ENCODE measurements at places on chromosomes 7 and 10.
A peak's percentile ranks its signal among the peaks of the same experiment; 100 is the strongest.

- peak; percentile 56 for DNase-seq
- peaks cover 7% of the 10 kb centered on the region for H3K4me1 ChIP-seq
- no peak overlapping the region for H3K27ac ChIP-seq
- H3K4me3 ChIP-seq, result no peak overlapping the region
- no peaks in the 10 kb centered on the region for H3K27me3 ChIP-seq
Measured at GRCh38 chr10:91514787-91515186, 104.6 kb downstream of the HECTD2 start.

GRCh38 chr10:126889421-126889820 is 15.8 kb upstream of the DOCK1 start:
- no peak overlapping the region for H3K27ac ChIP-seq
- H3K36me3 ChIP-seq, result no peaks in the 10 kb centered on the region
- H3K27me3 ChIP-seq, result no peaks in the 10 kb centered on the region
- no peak overlapping the region for H3K4me3 ChIP-seq
- no peaks in the 10 kb centered on the region for H3K4me1 ChIP-seq

- DNase-seq, result no peak
- H3K4me3 ChIP-seq, result no peak overlapping the region
- H3K27ac ChIP-seq, result no peak overlapping the region
Measured at GRCh38 chr7:83452256-83452655, 196.7 kb downstream of the SEMA3E start.

DNA sequence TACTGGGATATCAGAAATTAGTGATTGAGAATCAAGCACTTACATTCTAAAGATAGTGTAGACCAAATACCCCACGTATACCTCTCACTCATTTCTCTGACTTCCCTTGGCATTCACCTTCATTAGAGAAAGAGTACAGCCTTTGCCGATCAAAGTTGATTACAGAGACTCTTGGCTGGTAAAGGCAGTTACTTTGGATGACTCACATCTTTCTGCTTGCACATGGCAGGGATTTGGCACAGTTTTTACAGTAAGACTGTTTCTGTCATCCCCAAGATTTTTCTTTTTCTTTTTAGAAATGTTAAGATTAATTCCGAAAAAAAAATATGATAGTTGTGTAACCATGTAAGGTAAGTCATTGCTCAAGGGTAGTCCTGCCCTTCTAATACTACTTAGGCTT is 143.0 kb downstream of the TSPAN12 start:
- no peaks in the 10 kb centered on the region for H3K4me1 ChIP-seq
- peak; percentile 27 for DNase-seq
- H3K27ac ChIP-seq, result no peak overlapping the region
- H3K36me3 ChIP-seq, result no peaks in the 10 kb centered on the region
- H3K4me3 ChIP-seq, result no peak overlapping the region

- no peak overlapping the region for H3K27ac ChIP-seq
- no peaks in the 10 kb centered on the region for H3K4me1 ChIP-seq
- H3K36me3 ChIP-seq, result no peaks in the 10 kb centered on the region
Measured at GRCh38 chr7:114660126-114660486, 245.5 kb downstream of the FOXP2 start.

DNA sequence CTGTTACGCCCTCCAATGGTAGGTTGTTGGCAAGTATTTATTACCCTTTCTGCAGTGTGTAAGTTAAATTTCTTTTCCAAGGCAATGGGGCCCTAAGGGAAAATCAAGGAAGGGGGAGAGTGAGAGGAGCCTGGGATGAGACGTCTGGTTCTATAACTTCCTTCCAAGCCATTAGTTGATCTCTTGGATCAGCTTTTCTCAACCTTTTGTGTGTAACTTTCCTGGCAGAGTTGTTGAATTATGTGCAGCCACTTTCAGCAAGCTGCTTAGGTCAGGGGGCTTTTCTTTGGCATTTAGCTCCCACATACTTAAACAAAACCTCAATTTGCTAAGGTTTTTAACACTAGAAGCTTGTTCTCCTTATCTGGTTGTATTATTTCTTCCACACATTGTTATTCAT is 127.1 kb downstream of the NXPH1 start:
- DNase-seq, result no peak
- no peaks in the 10 kb centered on the region for H3K4me1 ChIP-seq
- H3K27ac ChIP-seq, result no peak overlapping the region
- no peaks in the 10 kb centered on the region for H3K36me3 ChIP-seq
- H3K27me3 ChIP-seq, result no peaks in the 10 kb centered on the region

DNA sequence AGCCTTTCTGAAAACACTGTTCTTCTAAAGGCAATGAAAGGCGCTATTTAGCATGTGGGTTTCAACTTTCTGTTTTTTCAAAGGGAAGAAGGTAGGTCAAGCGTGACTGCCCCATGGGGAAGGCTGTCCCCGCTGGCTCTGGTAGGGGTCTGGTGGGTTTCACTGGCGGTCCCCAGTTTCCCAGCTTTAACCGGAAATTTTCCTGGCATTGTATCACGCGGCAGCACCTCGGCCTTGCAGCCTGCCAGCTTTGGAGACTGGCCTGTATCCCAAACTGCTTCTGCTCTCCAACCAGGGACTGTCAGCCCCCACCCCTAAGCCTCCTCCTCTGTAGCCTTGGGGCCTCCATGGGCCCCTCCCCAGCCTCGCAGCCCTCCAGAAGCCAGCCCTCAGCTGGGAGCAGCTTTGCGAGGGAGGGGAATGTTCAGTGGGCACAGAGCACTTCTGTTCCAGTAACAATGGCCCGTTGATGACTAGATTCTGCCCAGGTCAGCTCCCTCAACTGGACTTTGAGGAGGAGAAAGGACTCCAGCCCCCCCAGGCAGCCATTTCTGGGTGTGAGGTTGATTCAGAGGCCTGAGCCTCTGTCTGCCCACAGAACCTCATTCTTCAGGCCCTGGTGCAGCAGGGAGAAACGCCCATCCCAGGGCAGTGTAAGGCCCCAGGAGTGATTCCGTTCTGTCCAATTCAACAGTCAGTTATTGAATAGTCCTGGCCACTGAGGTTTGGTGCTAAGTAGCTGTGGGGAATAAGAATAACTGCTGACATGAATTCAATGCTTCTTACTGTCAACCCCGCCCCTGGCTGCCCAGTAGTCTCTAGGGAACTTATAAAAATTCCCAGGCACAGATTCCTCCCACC is 17.1 kb downstream of the CHST3 start:
- H3K27ac ChIP-seq, result peak overlapping the region; percentile 46
- H3K4me3 ChIP-seq, result no peak overlapping the region
- peak; percentile 70 for DNase-seq
- no peaks in the 10 kb centered on the region for H3K36me3 ChIP-seq

DNA sequence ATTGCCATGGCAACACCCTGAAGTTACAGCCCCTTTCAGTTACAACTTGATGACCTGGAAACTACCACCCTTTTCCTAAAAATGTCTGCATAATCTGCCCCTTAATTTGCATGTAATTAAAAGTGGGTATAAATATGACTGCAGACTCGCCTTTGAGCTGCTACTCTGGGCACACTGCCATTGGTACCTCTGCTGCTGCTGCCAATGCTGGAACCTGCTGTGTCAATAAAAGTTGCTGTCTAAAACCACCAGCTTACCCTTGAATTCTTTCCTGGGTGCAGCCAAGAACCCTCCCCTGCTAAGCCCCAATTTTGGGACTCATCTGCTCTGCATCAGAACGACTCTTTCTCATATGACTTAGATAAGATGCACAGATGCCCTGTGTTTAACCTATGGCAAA is 10.2 kb upstream of the FRA10AC1 start:
- no peak overlapping the region for H3K27ac ChIP-seq
- H3K4me1 ChIP-seq, result no peaks in the 10 kb centered on the region
- no peaks in the 10 kb centered on the region for H3K27me3 ChIP-seq
- no peak for DNase-seq

DNA sequence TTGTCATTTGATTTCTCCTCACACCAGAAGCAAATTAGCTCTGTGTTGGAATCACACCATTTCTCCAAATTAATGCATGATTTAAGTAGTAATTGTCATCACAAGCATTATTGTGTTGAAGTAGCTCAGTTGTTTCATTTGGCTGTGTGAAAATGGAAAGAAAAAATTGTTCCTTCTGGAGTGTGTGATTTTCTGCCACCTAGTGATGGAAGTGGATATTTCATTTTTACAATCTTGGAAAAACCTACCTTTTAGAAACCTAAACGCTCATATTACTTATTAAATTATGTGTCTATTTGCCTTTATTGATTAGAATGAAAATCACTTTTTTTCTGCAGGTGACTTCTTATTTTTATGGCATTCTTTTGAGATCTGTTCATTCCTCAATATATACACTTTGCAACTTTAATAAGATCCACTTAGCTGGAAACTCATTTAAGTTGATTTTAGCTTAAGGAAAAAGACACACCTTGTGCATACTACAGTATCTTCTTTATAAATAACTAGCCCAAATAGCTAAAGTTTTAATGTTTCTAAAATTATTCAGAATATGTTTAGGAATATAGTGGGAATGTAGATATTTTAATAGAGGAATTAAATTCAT is 50.0 kb downstream of the SRI start:
- H3K4me3 ChIP-seq, result no peak overlapping the region
- H3K27me3 ChIP-seq, result no peaks in the 10 kb centered on the region
- H3K27ac ChIP-seq, result no peak overlapping the region
- H3K36me3 ChIP-seq, result no peaks in the 10 kb centered on the region

DNA sequence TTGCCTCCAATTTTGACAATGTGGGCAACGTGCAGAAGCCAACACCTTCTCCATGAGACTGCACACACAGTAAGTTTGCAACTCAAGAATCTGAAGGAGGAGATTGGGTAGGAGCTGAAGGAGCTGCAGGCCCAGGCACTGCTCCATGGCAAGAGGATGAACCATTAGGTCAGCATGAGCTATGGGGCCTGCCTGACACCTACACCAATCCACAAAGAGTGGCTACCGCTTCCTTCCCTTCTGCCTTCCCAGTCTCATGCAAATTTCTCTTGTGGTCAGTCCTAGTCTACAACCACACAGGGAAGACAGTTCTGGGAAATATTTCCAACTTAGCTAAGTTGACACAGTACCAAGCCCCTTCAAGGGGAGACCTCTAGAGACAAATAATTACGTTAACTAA is 142.0 kb upstream of the ADO start:
- no peak for DNase-seq
- no peak overlapping the region for H3K27ac ChIP-seq
- H3K4me3 ChIP-seq, result no peak overlapping the region
- H3K36me3 ChIP-seq, result no peaks in the 10 kb centered on the region
- no peaks in the 10 kb centered on the region for H3K4me1 ChIP-seq

DNA sequence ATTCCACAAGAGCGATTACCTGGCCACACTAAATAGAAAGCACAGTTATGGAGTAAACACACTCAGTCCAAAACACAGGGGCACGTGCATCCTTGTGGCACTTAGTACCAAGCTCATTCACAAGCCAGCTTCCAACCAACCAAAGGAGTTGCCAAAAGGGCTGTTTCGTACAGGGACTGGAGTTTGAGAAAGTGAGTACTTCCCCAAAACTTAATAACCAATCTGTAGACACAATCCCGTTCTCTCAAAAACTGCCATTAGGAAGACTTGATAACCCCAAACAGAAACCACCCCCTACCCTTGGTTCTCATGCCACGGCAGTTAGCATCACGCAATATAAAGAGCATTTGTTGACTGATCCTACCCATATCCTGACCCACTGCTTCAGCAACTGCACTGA is 166.2 kb upstream of the ASAH2 start:
- H3K4me3 ChIP-seq, result peak overlapping the region; percentile 91
- H3K27me3 ChIP-seq, result no peaks in the 10 kb centered on the region
- no peak for DNase-seq
- H3K4me1 ChIP-seq, result peaks cover 13% of the 10 kb centered on the region

DNA sequence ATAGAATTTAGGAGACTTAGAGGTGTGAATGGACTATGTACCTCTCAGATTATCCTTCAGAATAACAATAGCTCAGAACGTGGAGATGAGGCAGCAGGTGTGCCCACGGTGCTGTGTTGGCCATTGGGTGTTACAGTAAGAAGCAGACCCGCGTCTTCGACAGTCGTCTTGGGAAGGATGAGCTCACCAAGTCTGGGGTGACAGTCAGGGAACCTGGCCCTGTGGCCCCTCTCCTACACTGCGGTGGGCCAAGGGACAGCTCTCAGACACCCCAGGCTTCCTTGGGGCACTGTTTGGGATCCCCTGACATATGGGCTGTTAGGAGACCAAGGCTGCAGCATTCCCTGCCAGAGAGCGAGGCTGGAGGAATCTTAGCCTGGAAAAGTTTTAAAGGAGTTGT is 88.5 kb downstream of the ACTR3B start:
- H3K4me1 ChIP-seq, result no peaks in the 10 kb centered on the region
- no peak for DNase-seq
- H3K27me3 ChIP-seq, result no peaks in the 10 kb centered on the region
- H3K27ac ChIP-seq, result no peak overlapping the region
- H3K4me3 ChIP-seq, result no peak overlapping the region

- peak; percentile 89 for DNase-seq
- peak overlapping the region; percentile 30 for H3K4me3 ChIP-seq
- peak overlapping the region; percentile 78 for H3K27ac ChIP-seq
- H3K27me3 ChIP-seq, result no peaks in the 10 kb centered on the region
- H3K4me1 ChIP-seq, result peaks cover 23% of the 10 kb centered on the region
Measured at GRCh38 chr7:46909601-46910051, 672.3 kb downstream of the TNS3 start.

DNA sequence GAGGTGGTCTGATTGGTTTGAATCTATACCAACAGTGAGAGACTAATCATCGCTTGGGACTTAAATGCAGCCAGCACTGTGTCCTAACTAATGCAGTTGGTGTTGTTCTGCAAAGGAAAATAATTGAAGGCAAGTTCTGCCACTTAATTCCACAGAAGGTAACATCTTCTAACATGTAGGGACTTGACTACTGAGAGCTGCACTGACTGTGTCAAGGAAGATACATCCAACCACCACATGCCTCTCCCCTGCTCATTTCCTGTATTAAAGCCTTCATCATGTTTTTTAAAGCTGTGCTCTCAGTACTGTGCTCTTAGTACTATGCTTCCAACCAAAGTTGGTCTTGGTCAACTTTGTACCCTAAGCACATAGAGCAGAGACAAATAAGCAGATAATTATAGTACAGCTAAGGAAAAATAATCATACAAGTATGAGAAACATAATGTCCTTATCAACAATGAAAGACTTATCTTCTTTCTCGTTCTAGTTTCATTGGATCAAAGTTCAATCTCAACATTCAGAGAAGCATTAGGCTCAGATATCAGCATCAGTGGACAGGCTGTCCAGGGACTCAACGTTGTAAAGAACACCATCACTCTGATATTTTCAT is 2.8 kb upstream of the CYP3A4 start:
- no peak overlapping the region for H3K27ac ChIP-seq
- H3K36me3 ChIP-seq, result no peaks in the 10 kb centered on the region
- DNase-seq, result no peak
- peaks cover 2% of the 10 kb centered on the region for H3K27me3 ChIP-seq
- H3K4me1 ChIP-seq, result peaks cover 6% of the 10 kb centered on the region

DNA sequence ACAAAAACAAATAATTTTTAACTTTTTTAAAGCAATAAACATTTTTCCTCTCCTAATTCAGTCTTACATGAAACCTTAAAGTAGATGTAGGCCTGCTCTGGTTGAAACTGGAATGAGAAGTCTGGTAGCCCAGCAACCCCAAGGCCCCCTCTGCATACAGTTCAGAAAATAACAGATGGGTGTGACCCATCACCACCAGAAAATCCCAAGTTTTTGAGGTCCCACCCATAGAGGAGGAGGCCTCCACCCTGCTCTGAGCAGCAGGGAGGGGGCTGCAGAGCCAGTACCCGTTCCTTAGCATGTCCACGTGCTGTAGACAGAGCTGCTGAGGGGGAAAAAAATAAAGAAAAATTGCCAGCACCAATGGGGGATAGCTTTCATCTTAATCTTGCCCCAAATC is 122.7 kb downstream of the WNT2 start:
- no peak overlapping the region for H3K27ac ChIP-seq
- no peak for DNase-seq
- peaks cover 3% of the 10 kb centered on the region for H3K36me3 ChIP-seq
- H3K4me3 ChIP-seq, result no peak overlapping the region
- no peaks in the 10 kb centered on the region for H3K27me3 ChIP-seq
